ENCODE measurements at places on chromosomes 12 and 14.
A peak's percentile ranks its signal among the peaks of the same experiment; 100 is the strongest.

DNA sequence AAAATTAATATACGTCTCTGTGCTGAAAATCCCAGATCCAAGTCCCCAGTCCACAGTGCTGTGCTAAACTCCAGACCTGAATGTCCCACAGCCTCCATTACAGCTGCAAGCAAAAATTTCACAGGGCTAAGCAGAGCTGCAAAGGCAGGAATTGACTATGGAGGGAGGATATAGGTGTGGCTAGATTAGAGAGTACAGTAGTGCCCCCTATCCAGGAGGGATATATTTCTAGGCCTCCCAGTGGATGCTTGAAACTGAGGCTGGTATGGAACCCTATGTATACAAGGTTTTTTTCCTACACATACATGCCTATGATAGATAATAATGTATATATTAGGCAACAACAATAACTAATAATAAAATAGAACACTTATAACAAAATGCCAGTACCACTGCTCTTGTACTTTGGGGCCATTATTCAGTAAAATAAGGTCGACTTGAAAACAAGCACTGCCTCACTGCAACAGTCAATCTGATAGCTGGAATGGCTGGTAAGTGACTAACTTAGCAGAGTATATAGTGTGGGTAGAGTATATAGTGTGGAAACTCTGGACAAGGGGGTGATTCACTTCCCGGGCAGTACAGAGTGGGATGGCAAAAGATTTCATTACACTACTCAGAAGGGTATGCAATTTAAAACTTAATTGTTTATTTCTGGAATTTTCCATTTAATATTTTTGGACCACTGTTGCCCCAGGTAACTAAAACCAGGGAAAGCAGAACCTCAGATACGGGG lies 82.7 kb downstream of the C14orf132 start:
- DNase-seq: no peak

GRCh38 chr12:31466768-31467167 lies 124.2 kb downstream of the DENND5B start:
- no peak for DNase-seq

DNA sequence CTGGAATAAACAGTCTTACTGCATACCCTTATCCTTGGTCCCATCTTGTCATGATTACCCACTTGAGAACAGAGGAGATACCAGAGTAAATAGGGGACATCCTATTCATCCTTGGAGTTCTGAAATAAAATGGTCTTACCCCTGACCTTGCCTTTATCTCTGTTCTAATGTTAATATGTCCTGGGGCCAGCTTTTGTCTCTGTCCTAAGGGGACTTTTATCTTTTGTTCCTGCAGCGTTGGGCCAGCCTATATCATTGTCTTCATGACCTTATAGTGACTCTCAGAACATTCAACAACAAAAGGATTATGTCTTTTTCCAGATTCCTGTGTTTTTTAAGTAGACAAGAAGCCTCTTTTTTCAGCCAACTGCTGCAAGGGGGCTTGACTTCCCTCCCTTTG lies 1057.5 kb downstream of the LRFN5 start:
- DNase-seq: no peak

- DNase-seq: no peak
Observed at GRCh38 chr14:31716208-31716607, 155.0 kb downstream of the NUBPL start.

- no peak for DNase-seq
Observed at GRCh38 chr14:37247791-37248461, 50.2 kb downstream of the MIPOL1 start.

DNA sequence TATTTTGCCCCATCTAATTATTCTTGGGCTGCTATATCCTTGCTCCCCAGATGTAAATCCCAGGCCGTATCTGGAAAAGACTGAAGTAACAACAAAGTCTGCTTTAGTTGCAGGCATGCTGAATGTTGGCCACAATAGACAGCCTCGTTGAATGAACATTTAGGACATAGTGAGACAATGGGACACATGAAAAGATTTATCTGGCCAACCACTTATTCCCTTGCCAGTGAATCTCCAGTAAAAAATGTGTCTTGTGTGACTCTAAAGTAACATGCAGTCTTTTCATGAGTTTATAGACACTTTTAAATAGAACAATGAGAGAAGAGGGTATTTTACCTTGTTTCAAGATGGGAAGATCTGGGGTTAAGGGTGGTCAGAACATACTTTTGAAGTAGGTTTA lies 60.2 kb upstream of the STXBP6 start:
- DNase-seq: no peak

GRCh38 chr14:65810322-65810721 lies 397.8 kb downstream of the FUT8 start:
- no peak for DNase-seq

- peak; percentile 89 for DNase-seq
Observed at GRCh38 chr14:105491366-105491973, 424 bp downstream of the TEDC1 start.

DNA sequence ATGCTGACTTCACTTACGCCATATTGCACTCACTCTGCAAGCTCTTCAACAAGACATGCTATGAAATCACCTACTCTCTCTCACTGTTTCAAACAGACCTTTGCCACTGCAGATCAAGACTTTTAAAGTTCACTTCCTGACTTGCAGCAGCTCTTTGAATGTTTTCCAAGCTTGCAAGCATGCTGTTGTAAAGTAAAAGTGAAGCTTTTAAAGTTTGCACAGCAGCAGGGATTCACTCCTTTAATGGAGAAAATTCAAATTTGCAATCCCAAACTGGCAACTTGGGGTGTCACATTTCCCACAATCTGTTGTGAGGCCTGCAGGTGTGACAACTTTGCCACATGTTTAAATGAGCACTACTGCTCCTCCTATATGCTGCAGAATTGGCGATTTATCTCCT lies 270.9 kb downstream of the ALX1 start:
- DNase-seq: no peak

DNA sequence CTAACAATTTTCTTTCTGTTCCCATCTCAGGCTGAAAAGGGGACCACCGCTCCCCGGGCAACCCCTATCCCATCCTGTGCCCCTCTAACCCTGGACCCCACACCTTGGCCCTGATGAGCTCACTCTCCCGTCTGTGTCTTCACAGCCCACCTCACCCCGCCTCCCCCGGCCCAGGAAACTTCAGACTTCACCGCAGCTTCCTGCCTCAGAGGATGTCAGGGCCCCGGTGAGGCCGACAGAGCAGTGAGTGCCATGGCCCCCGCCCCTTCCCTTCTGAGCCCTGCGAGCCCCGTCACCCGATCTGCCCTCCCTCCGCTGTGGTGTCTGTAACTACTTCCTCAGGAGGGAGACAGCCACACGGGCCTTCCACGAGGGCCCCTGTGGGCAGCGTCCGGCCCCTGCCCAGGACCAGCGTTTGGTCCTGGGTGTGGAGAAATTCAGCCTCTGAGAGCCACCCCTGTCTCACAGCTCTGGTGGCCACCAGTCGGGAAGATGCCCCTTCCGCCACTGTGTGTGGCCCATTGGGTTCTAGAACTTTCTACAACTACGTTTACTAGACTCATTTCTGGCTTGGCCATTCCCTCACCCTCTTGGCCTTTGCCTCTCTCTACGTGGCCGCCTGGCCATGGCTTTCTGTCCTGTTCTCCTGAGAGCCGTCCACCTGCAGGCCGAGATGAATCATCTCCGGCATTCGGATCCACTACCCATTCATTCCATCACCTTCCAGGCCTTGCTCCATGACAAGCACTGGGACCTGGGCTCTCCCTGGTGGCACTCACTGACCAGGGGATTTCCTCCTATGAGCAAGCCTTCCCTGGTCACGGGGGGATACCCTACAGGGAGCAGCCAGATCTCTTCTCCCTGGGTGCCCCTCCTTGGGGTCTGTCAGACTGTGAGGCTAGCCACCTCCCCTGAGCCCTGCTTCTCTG lies 3.4 kb downstream of the RHOF start:
- peak; percentile 86 for DNase-seq

DNA sequence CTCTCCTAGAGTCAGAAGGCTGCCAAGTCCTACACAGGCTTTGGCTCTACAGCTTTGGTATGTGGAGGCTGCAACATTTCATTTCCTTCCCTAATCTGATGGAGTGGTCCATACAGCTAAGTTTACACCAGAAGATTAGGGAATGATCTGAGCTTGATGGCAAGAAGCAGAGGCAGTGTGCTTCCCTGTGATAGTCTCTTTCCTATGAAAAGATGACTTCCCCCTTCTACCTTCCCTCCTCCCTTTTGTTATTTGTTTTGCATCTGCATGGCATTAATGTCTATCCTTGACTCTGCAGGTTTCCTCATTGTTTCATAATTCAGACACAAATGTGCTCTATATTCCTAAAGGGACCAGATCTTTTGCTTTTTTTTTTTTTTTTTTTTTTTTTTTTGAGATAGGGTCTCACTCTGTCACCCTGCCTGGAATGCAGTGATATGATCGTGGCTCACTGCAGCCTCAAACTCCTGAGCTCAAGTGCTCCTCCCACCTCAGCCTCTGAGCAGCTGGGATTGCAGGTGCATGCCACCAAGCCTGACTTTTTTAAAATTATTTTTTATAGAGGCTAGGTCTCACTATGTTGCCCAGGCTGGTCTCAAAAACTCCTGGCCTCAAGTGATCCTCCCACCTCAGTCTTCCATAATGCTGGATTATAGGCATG lies 76.3 kb downstream of the GRIP1 start:
- DNase-seq: no peak

DNA sequence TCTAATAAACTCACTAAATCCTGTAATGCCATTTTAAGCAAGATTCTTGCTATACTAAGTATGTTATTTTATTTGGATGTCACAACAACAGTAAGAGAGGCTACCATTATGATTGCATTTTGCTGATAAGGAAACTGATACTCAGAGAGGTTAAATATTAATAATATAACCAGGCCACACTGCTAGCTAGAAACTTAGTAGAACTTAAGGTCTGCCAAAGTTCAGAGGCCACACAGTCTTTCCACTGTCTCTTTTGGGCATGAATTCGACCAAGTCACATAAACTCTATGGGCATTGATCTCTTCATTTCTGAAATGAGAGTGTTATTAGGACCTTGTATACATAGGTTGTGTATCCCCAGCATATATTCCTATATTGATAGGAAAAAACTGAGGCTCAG lies 147.9 kb downstream of the SYNE2 start:
- no peak for DNase-seq

DNA sequence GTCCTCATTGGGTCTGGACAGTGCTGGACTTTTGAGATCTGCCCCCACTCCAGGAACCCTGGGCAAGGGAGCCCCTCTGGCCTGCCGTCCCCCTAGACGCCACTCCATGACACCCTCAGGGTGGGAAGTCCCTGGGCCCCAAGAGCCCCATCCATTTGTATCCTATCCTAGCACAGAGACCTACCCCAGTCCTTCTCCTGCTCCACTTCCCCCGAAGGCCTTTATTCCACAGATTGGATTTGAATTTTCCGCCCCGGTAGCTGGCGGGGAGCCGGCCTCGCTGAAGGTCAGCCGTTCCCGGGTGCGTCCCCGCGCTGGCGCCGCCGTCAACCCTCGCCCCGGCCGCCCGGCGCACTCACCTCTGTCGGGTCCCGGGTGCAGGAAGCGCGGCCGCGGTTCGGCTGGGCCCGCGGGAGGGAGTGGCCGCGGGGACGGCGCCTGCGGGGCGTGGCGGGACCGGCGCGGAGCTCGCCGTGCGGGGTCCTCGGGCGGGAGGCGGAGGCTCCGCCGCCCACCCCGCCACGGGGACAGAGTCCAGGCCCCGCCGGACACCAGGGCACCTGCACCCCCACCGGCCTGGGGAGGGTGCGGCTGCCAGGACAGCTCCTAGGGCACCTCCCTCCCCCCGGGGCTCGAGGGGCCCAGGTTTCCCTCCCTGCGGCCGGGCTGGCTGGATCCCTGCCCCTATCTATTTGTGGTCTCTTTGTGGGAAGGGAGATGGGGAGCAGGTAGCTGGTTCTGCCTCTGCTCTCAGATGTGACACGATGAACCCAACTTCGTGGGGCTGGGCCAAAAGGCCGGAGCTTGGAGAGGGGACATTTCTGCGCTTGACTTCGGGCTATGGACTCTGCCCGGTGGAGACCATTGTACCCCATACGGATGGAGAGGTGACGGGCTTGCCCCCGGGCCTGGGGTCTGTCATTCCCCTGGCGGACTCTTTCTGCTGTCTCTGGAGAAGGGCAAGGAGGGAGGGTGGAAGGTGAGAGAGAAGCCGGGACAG lies 19.9 kb upstream of the GPR68 start:
- no peak for DNase-seq

- peak; percentile 79 for DNase-seq
Observed at GRCh38 chr14:69726761-69727511, 40.0 kb upstream of the SRSF5 start.

- no peak for DNase-seq
Observed at GRCh38 chr12:117151403-117152031, 38.8 kb downstream of the FBXO21 start.

DNA sequence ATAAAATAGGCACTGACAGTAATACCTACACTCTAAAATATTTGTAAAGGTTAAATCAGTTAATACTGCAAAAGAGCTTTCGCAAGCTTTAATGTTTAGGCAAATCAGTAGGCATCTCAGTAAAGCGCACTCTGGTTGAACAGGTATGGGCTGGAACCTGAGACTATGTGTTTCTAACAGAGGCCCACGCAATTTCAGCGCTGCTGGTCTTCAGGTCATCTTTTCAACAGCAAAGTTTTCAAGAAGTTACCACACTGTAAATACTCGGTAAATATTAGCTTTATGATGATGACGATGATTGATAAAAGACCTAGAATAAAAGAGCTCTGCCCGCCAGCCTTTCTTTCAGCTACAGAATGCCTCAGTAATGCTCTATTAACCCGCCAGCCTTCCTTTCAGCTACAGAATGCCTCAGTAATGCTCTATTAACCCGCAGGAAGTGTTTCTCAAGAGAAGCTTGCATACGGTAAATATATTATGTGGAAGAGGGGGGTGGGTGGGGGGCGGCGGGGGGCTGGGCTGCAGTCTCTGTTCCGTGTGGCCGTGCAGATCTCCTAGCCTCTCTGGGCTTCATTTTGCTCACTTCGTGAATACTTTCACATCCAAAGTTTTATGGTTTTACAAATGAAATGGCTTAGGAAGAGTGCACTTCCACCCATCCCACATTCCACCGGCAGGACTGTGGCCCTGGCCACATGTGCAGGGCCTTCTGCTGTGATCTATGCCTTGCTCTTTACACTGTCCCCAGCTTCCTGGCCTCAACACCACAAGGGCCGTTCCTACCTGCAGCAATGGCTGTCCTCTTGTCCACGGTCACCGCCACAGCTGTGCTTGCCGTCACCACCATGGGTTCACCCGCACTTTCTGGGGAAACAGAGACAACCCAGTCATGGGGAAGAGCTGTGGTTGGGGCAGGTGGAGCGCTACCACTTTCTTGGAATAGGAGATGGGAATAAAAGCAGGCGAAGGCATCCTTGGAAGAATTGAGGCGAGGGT lies 19.9 kb downstream of the LRTM2 start:
- DNase-seq: no peak

Measured in stimulated activated CD4-positive, alpha-beta T cell treated with anti-CD3 and anti-CD28 coated beads, Interleukin-1b, Interleukin-23, amount 100 ng/mL, for 1 hour (primary cell).